HCEC 1CT (cell line): ENCODE measurements at places on chromosomes 6 and 20.

- DNase-seq: peak; percentile 58
Observed at GRCh38 chr6:141562851-141563763, 569.6 kb upstream of the GJE1 start.

GRCh38 chr6:136426627-136427377 is 123.4 kb downstream of the MAP7 start:
- DNase-seq: no peak

- DNase-seq: no peak
Observed at GRCh38 chr20:445514-446336, 16.6 kb downstream of the TBC1D20 start.

DNA sequence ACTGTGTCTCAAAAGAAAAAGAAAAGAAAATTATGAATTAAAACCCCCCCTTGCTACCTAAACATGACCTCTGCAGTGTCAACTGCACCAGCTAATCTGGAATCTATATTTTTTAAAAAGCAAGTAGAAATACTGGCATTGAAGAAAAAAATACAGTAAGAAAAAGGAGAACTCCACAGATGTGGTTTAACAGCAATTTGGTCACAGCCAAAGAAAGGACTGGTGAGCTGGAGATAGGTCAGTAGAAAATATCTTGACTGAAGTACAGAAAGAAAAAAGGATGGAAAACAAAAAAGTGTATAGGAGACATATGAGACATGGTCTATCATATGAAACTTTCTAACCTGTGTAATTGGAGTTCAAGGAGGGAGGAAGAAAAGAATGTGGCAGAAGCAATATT is 44.1 kb upstream of the ERVFRD-1 start:
- no peak for DNase-seq

DNA sequence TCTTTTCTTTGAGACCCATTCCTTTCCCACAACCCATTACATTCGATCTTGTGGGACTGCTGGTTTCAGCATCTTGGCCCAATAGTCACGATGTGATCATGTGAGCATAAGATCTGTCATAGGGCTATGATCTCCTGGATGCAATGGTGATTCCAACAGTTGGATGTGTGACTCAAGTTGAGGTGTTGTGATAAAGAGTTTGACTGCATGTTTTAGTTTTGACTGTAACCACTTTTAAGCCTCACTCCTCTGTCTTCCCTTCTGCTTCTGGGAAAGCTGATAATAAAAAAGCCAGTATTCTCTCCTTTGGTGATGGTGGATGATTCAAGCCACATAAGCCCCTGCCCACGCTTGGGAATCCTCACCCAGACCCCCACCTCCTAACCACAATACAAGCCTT is 117.0 kb upstream of the ASCC3 start:
- DNase-seq: peak; percentile 88

- no peak for DNase-seq
Observed at GRCh38 chr6:4986999-4987398, 16.8 kb downstream of the RPP40 start.

- no peak for DNase-seq
Observed at GRCh38 chr20:39245685-39246311, 283.7 kb downstream of the DHX35 start.

- peak; percentile 41 for DNase-seq
Observed at GRCh38 chr6:85641897-85642773, 551 bp downstream of the SYNCRIP start.

DNA sequence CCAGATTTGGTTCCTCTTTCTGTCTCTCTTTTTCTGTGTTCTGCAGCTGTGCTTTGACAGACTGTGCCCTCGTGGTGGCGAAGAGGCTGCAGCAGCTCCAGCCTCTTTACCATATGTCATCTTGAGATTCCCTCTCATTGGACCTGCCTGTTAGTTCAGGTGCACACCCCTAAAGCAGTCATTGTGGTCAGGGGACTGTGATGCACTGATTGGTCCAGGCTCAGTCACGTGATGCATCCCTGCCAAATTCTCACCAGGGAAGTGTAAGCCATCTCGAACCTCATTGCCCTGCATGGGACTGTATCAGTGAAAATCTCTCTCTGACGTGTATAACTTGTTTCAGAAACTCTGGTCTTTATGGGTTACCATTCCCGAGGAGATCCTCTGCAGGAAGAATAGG is 160.3 kb downstream of the EYA2 start:
- DNase-seq: no peak

GRCh38 chr6:1916334-1917070 is 306.8 kb downstream of the FOXC1 start:
- peak; percentile 38 for DNase-seq

GRCh38 chr6:39419607-39420006 is 97.1 kb upstream of the KCNK16 start:
- no peak for DNase-seq
